Pancreas (tissue), 10 donors: ENCODE measurements at places on chromosomes 1 and 21. TPM values are rescaled to one million over a fixed set of nuclear protein-coding genes. Genes with fewer than 3 reads are reported as not detected.

The CNR2 gene
- total RNA-seq, result not detected

The CBR1 gene
- 12.9 TPM for total RNA-seq

The SLC6A17 gene
- total RNA-seq, result 0.57 TPM

The ITGB2 gene
- 88.0 TPM for total RNA-seq

The DAB1 gene
- 0.79 TPM for total RNA-seq

The CBR3 gene
- 0.32 TPM for total RNA-seq

The OR2T2 gene
- not detected for total RNA-seq

The CA6 gene
- not detected for total RNA-seq

The CDC42 gene
- total RNA-seq, result 128 TPM

The ACBD3 gene
- 24.4 TPM for total RNA-seq

The TNNT2 gene
- 0.44 TPM for total RNA-seq

The RAB25 gene
- 33.3 TPM for total RNA-seq

The MASP2 gene
- not detected for total RNA-seq

The TNFAIP8L2 gene
- 1.3 TPM for total RNA-seq

The BATF3 gene
- total RNA-seq, result 0.20 TPM

The CELA3B gene
- 4,673 TPM for total RNA-seq

The IL10 gene
- total RNA-seq, result 0.81 TPM

The FALEC gene
- total RNA-seq, result not detected

The SHISA4 gene
- 4.3 TPM for total RNA-seq

The DNM3 gene
- 0.87 TPM for total RNA-seq

The THEM5 gene
- not detected for total RNA-seq

The C4BPA gene
- total RNA-seq, result 8.8 TPM

The FBLIM1 gene
- 61.5 TPM for total RNA-seq

The VHLL gene
- total RNA-seq, result not detected

The ZSCAN20 gene
- 2.1 TPM for total RNA-seq

The OR2W3 gene
- total RNA-seq, result not detected

The LCE1E gene
- not detected for total RNA-seq

The LAMC2 gene
- 31.2 TPM for total RNA-seq

The SRM gene
- total RNA-seq, result 51.8 TPM

The IGFN1 gene
- 4.1 TPM for total RNA-seq

The TAL1 gene
- total RNA-seq, result 1.2 TPM

The SNAPIN gene
- total RNA-seq, result 17.8 TPM

The MMP23B gene
- 3.9 TPM for total RNA-seq

The PLA2G4A gene
- total RNA-seq, result 2.0 TPM
